Panc1 (cell line): ENCODE measurements at places on chromosomes 6 and 20.

GRCh38 chr6:135936606-135937005 lies 85.1 kb downstream of the PDE7B start:
- peak; percentile 85 for DNase-seq

- no peak for DNase-seq
Observed at GRCh38 chr20:23212464-23212995, 126.4 kb upstream of the CD93 start.

DNA sequence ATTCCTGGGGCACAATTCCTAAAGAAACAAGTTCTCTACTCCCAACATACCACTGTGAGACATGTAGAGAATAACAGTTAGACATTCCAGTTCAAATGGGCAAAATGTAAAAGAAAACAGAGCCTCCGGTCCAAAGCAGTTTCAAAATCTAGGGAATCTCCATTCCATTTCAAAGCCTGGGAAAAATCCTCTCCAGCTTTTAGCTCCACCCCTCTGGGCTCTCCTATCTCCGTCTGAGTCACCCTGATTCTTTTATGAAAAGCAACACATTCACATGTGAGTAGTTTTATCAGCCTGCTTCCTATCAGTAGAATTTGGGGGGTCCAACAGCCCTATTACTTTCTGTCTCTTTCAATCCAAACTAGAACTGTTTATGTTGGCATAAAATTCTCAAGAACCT lies 3.7 kb downstream of the CSNK2A1 start:
- no peak for DNase-seq

DNA sequence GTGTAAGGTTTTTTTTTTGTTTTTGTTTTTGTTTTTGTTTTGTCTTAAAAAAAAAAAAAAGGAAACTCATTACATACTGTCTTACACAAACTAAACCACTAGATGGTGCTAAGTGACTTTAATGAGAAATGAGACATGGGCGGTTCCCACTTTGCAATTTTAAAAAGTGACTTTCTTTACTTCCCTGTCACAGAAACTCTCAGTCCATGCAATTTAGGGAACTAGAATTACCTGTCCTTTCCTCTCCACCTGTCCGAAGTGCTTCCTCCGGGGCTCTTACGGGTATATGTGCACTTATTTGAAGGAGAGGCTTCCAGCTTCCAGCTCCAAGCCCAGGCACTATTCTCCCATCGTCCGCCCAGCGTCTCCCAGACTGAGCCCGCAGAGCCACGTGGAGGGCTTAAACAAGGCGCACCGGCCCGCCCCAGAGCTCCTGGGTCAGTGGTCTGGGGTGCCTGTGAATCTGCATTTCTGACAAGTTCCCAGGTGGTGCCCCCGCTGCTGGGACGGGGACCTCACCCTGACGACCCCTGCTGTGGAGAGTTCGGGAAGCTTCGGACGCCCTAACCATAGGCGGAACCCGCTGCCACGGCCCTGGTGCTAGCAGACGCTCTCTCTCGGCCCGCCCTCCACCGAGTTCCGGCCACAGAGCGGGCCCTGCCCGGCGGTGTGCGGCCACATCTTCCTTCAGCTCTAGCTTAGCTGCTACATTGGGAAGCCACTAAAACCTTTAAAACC lies 26.1 kb downstream of the BFSP1 start:
- DNase-seq, result peak; percentile 47

- DNase-seq, result no peak
Observed at GRCh38 chr20:4063631-4064030, 48.3 kb upstream of the RNF24 start.

- DNase-seq, result peak; percentile 13
Observed at GRCh38 chr6:166313255-166314070, 5.3 kb upstream of the PRR18 start.

GRCh38 chr20:9615118-9615517 lies 100.7 kb downstream of the LAMP5 start:
- no peak for DNase-seq

GRCh38 chr6:29376003-29376402 lies 912 bp upstream of the OR12D3 start:
- DNase-seq, result no peak

DNA sequence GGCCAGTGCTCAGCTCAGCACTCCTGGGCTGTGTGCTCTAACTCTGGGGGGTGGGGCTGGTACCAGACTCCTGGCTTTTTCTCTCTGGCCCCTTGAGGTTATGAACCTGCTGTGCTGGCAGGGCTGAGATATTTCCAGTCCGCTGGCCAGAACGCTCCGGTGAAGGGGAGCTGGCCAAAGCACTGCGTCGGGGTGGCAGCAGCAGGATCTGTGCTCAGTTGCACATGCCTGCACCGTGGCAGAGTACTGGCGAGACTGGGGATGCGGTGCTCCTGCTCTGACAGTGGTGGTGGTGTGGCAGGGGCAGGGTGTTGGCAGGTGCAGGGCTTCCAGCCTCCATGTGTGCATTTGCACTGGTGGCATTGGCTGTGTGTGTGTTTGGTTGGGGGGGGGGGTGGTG lies 374.4 kb downstream of the PHF3 start:
- DNase-seq, result no peak

GRCh38 chr20:62378215-62378614 lies 8.7 kb upstream of the RPS21 start:
- DNase-seq, result no peak

- DNase-seq, result no peak
Observed at GRCh38 chr20:62132421-62132820, 10.1 kb downstream of the LSM14B start.

DNA sequence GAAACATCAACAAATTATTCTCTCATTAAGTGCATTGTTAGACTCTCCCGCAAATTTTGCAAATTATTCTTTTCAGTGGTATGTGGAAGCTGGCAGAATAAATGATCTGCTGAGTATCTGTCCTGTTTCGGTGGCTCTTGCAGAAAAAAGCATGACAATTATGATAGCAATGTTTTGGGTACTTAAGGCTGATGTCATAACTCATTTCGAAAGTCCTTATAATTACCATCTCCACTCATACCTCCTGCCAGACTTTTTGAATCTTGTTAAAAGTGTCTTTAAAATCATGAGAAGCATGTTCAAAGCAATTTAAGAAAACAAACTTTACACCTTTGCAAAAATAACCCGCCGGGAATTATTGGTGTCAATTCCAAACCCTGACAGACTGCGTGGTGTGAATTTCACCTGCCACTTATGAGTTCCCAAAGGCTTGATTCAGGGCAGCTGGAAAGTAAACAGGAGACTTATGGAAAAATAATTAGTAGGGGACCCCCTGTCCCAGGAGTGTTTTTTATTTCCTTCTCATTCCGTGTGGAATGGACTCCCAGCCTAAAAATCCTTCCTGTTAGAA lies 87.6 kb upstream of the E2F3 start:
- no peak for DNase-seq

DNA sequence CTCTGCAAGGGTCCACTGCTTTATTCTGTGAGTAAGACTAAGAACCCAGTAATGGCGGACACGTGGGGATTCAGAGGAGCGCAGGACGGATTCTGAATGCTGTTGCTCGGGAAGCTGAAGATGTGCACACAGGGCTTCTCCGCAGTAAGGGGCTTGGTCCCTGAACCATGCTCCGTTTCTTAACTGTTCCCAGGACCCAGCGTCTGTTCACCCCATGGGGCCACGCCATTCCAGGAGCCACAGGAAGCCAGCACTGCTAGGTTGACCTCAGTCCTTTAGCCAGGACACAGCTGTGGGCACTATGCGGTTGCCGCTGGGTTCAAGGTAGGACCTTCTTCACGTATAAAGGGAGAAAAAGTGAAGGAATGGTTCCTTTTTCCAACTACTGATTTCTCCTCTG lies 59.8 kb downstream of the IRF4 start:
- no peak for DNase-seq

DNA sequence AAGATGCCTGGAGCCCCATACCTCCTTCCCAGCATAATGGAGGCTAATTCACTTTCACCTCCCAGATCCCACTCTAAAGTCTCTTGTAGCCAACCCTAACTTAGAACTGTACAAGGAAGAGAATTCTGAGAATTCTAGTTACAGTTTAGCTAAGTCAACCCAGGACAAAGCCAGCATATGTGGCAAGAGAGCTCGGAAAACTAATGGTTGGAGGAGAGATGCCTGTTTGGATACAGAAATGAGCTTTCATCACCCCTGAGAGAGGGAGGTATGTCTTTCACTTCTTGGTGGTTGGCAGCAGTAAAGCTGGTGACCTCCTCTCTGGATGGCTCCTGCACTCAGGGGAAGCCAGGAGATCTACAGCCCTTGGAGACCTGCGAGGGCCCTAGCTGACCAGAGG lies 252.6 kb upstream of the SUPT3H start:
- no peak for DNase-seq

DNA sequence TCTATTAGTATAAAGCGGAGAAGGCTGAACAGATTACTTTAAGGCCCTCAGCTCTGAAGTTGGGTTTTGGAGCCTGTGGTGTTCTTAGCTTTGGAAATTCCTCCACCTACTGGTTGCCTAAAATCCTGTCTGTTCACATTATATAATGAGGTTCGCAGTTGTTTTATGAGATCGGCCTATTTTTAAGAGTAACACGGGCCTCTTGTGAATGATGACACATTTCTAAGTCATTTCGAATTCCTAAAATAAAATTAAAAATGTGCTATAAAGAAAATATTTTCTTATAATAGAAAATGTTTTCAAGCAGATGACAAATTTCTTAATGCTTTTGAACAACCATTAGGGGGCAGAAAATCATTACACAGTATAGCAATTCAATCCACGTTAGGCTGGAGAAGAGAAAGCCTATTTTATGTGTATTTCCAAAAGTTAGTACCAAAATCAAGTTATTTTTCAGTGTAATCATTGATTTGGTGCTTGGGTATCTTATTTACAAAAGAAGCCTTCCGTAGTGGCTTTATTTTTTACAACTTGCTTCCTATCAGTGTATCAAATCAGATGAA lies 15.8 kb upstream of the FAM8A1 start:
- peak; percentile 61 for DNase-seq

- no peak for DNase-seq
Observed at GRCh38 chr6:89260832-89261231, 43.7 kb upstream of the GABRR1 start.

GRCh38 chr6:149614337-149614736 lies 34.2 kb downstream of the KATNA1 start:
- DNase-seq, result no peak

DNA sequence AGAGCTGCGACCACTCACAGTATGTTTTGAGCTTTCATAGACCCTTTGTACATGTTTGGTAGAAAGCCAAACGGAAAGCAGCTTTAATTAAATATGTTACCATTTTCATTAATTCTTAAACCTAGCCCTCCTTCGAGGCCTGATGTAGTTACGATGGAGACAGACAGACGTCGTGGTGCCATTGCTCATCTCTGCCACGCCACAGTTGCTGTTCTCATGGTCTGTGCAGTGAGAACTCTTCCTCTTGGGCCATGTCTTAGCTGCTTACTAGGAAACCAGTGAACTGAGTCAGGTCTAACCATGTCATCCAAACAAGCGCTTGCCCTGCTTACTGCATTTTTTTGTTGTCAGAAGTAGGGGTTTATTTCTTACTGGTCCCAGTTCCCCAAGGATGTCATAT lies 62.8 kb downstream of the SNX9 start:
- DNase-seq, result no peak

GRCh38 chr20:10260316-10260715 lies 41.7 kb downstream of the SNAP25 start:
- DNase-seq, result no peak

DNA sequence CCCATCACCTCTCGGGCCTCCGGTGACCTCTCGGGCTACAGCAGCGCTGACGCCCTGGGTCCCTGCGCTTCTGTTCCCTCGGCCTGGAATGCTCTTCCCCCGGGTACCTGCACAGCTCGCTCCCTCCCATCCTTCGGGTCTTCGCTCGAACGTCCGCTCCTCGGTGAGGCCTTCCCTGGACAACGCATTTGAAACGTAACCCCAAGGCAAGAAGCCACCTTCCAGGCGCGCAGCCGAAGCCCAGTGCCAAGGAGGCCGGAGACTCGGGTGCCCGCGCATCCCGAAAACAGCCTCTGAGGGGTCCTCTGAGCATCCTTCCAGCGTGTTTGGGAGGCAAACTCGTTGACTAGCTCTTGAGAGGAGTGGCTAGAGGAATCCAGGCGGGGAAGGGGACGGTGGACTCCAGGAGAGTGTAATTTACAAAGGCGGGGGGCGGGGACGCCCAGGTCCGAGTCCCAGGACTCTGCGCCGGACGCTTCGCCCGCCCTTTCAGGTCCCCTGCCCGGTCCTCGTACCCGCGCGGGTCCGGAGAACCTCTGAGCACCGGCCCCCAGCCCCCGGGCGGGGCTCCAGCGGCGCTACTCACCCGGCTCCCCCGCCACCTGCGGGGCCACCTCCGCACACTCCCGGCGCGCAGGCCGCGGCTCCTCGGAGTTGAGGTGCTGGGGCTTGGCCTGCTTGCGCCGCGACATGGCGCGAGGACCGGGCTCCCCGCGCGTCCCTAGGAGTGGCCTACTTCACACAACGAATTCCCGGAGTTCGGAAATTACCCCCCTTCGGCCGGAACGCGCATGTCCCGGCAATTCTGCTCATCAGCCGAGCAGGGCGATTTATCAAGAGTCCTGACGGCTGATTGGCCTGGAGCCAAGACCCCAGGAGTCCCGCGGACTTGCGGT lies 86.8 kb downstream of the ZFP64 start:
- no peak for DNase-seq

DNA sequence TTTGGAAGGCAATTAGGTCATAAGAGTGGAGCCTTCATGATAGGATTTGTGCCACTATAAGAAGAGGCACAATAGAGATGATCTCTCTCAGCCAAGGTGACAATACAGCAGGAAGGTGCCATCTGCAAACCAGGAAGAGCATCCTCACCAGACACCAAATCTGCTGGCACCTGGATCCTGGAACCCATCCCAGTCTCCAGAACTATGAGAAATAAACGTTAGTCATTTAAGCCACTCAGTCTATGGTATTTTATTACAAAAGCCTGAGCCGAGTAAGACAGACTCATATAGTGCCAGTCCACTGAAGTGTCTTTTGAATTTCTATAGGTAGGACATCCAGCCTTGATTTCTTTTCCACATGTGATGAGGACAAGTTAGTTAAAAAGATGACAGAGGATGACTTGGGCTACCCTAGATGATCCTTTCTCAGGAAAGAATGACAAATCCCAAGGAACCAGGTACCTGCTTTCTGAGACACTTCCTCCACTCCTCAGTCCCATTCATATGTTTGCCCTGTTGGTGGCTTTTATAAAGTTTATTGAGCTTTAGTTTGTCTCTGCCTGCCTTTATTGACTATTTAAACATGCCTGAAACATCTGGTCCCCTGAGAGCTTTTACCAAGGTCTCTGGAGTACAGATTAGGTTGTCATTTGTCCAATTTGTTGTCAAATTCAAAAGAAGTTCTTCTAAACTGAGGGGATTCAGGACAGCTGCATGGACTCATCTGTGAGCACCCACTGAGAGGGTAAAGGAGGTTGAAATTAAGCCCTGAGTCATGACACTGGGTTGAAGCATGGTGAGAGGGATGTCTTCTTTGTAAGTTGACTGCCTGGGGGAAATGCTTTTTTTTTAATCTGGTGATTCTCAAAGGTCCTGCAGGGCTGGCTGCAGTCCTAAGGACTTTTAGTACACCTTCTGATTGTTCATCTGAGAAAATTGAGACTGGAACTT lies 165.0 kb upstream of the PLCB4 start:
- no peak for DNase-seq

DNA sequence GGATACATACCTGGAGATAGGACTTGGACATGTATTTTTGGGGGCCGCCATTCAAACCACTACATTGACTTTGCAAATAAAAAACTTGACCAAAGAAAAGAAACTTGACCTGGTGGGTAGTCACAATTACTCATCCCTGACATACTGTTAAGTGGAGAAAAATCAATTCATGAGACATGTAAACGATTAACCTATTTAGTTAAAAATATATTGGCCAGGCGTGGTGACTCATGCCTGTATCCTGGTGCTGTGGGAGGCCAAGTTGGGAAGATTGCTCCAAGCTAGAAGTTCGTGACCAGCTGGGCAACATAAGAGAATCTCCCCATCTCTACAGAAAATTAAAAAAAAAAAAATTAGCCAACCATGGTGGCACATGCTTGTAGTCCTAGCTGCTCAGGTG lies 2.5 kb upstream of the SRSF12 start:
- DNase-seq, result no peak
